ENCODE measurements at places on chromosomes 5 and 9.

GRCh38 chr9:22337261-22337660, 109.4 kb upstream of the DMRTA1 start:
- no peak for DNase-seq

DNA sequence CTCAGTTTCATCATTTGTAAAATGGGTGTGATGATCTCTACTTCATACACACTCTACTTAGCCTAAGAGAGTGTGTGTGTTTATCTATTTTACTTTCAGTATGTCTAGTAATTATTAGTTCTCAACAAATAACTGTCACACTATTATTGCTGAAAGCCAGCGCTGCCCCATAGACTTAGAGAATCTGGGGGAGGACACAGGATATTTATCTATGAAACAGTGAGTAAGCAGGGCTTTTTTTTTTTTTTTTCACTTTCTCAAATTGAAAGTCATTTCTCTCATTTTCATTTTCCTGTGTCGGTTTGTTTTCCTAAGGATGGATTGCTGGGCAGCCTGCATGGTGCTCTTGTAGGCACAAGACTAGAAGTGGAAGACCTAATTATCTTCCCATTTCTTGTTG, 248.4 kb upstream of the RPS23 start:
- DNase-seq, result no peak

GRCh38 chr5:96187309-96188027, 225.8 kb upstream of the ELL2 start:
- no peak for DNase-seq

DNA sequence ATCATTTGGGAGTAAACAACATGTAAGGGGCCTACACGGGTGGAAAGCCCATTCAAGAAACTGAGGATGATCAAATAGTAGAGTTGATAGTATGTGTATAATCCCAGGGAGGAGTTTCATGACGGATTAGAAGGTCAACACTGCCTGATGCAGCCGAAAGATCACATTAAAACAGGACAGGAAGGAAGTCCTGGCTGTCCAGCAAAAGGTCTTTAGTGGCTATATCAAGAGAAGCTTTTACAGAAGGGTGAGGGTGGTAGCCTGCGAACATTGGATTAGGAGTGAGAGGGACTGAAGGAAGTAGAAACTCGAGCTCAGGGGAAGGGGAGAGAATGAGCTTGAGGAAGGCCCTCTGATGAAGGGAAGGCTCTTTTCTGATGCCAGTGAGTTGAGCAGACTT, 36.0 kb downstream of the DOCK8 start:
- no peak for DNase-seq

GRCh38 chr9:137427454-137428310, 4.5 kb downstream of the NOXA1 start:
- DNase-seq, result no peak

DNA sequence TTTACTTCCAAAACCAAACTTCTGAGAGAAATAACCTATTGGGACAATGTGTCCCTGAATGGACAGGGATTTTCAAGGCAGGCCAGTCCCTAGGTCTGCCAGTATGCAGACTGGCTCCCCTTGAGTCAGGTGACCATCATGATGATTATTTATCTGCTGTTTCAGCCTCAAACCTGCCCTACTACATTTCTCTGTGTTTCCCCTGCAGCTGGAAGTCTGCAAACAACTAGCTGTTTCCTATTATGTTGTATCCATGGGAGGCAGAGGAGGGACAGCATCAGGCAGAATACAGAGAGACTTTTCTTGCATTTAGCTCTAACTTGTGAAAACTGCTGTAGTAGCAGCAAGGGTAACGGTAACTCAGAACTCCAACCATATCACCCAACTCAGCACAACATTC, 36.2 kb upstream of the IFNK start:
- DNase-seq, result no peak

GRCh38 chr9:131545003-131545785, at the start of gene PRRT1B:
Gene PRRT1B, plus strand, starts transcription at chr9:131545523. Its CDS starts 93 bp downstream, at chr9:131545616.
- DNase-seq, result no peak

GRCh38 chr5:173715607-173716006, 99.2 kb upstream of the BOD1 start:
- no peak for DNase-seq

DNA sequence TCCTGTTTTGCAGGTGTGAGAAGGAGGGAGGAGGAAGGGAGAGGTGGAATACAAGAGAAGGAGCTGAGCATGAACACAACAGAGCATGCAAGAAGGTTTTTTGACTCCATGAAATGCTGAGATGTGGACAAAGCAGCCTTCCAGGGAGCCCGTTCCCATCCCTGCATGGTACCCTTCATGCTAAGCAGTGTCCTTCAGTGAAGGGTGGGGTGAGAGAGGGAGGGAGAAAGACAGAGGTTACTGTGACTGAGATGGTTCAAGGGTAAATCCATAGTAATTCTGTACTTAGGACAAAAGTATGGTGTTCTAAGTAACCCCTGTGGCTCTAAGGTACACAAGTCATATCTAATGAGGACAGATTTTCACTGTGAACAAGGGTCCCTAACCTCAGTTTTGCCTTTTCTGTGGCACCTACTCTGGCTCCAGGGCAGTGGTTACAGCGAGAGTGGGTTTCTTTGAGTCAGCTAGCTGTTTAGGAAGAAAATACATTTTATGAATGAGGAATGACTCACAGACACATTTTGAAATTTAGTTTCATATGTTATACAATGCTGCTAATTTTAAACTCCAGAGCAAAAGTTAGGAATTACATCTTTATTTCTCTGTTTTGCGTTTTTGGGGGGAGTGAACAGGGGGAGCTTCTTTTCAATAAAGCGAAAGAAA, 184.9 kb upstream of the SLC12A2 start:
- DNase-seq, result no peak

DNA sequence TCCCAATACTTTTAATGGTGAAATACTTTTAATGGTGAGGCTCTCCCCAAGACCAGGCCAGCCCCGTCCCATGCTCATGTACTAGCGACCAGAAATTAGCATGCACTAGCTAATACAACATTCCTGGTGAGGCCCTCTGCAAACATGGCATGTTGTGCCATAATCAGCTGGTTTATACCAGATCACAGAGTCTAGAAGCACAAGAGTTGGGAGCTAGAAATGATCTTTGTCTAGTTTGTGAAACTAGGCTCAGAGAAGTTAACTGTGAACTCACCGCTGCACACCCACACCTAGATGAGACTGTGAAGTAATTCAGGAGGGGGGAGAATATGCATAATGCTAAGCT, 37.4 kb downstream of the MTMR12 start:
- no peak for DNase-seq
